ENCODE measurements at places on chromosomes 2 and 18.

- DNase-seq, result no peak
Observed at GRCh38 chr2:64750001-64750816, 96.5 kb upstream of the SERTAD2 start.

DNA sequence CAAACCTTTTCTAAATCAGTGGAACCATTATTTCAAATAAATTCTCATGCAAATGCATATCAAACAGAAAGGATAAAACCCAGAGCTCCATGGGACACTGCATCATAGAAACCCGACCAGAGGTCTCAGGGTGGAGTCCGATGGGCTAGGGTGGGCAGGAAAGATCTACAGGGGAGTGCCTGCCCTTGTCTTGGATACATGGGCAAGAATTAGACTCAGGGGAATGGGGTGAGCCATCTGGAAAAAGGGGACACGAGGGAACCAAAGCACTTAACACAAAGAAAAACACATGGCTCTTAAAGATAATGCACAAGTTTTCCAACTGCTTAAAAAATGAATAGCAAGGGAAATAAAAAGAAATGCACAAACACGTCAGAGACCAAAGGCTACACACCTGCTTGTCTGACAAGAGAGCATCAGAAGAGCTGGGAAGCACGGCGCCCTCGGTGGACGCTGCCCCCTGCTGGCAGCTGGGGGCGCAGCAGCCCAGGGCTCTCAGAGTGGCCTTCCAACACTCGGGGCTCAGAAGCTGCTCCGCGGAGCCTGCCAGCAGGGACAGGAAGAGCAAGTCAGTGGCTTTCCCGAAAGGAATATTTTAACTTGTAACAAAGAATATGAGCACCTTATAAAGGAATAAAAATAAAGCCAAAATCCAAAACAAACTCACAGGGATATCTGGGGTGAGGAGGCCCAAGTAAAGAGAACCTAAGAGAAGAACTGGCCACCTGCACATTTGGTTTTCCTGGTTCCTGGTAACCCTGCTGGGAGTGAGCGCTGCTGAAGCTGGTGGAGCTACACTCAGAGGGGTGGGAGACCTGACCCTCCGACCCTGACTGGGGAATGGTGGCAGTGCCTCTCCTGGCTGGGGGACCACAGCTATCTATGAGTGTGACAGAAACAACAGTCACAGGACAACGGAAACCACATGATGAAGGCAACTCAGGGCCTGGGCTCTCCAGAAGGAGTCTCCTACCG lies 54.5 kb downstream of the SIGLEC15 start:
- no peak for DNase-seq

DNA sequence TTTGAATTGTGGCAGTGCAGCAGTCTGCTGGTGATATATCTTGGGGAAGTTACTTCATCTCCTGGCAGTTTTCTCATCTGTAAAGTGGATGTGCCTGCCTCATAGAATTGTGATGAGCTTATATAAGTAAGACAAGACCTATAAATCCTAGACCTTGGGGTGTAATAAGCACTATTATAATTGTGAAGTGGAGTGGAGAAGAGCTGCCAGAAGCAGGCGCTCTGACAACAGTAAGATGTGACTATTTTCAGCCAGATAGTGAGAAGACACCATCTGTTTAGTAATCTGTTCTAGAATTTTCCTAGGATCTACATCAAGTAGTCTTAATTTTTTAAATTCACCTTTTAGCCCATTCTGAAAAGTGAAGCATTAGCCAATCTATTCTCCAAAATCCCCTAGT lies 85.6 kb upstream of the TSPYL6 start:
- DNase-seq, result no peak

GRCh38 chr2:179995741-179996515 lies 11.2 kb downstream of the CWC22 start:
- DNase-seq, result no peak

GRCh38 chr2:236578411-236578846 lies 8.8 kb downstream of the ACKR3 start:
- DNase-seq, result no peak

- no peak for DNase-seq
Observed at GRCh38 chr2:157421331-157421944, 22.5 kb downstream of the CYTIP start.

DNA sequence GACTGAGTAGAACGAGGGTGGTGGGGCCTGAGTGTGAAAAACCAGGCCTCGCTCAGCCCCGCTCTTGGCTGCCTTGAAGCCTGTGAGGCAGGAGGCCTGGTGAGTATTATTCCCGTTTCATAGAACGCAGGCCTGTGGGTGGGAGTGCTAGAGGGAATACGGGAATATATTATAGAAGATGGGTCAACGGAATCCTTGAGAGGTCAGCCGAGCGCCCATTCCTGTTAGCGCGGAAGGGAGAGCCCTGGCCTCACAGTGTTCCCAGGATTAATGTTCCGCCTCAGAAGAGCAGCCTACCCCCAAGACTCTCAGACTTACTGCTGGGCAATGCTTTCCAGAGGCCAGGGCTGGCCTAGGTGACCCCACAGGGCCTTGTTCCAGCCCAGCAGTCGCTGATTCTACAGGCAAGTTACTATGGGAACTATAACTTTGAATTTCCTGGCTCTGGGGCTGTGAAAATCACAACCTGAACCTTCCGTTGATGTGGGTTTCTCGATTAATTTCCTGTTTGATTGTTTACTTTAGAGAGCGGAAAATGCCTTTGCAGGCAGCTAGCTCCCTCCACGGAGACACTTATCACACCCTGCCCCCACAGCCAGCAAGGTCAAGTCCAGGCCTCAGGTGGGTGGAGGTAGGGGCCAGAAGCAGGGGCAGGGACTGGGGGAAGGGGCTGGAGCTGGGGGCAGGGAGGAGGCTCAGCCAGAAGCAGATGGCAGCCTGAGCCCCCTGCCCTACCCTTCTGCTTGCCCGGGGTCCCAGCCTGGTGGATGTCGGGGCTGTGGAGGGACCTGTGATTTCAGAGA lies 108.3 kb downstream of the SMAD7 start:
- no peak for DNase-seq

GRCh38 chr18:6747646-6748045 lies 18.1 kb downstream of the ARHGAP28 start:
- peak; percentile 87 for DNase-seq

DNA sequence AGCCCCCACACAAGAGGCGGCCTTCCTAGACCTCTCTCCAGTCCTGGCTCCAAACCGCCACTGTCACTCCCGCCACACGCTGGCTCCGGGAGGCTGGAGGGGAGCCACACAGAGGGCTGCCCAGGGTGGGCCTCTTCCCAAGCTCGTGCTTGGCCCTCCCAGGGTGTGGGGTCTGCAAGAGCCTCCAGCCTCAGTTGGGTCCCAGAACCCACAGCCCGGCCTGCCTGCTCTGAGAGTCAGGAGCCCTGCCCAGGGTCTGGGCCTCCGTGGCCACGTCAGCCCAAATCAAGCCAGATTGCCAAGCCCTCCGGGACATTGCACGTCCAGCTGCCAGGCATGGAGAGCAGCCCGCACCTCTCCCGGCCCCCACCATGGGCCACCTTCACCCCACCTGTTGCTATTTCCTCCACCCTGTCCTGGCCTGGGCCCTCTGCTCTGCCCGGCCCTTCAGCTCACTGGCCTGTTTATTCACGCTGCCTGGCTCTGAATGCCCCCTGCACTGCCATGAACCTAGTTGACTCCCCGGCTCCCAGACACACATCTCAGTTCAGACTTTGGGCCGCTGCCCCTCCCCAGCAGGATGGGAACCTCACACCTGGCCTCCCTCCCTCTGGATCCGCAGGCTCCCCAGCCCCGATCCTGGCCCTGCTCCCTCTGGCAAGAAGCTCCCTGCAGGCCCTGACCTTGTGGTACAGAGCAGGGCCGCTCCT lies 61.0 kb downstream of the BIN1 start:
- DNase-seq, result no peak

DNA sequence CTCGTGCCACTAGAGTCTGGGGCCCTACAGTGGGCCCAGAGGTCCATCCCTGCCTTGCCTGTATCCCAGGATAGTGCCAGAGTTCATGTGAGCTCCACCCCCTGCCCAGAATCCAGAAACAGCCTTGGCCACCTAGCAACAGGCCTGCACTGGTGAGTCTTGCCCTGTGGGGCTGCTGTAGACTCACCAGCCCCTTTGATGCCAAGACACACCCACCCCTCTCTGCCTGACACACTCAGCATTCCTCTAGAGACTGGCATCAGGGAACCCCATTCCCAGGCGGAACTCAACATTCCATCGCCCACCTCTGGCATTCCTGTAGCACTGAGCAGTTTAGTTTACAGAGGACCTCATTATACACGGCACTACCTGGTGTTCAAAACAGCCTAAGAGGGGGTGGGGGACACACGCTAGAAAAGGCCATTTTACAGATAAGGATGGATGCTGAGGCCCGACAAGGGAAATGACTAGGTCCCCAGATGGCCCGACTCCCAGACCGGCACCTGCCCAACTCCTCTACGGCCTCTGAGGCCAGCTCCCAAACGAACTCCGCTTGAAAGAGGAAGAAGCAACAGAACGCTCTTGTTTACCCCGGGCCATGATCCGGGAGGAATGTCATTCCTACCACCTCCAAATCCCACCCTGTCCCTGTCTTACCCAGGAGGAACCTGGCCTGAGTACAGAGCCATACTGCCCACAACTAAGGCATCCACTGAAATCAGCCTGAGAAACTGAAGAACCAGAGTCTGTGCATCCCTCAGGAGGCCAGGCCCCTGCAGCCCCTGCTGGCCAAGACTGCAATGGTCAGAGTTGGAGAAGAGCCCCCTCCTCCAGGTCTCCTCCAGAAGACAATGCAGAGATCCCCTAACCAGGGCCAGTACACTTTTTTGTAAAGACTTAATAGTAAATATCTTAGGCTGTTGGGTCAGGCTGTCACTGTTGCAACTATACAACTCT lies 180.2 kb downstream of the TNS1 start:
- peak; percentile 7 for DNase-seq

GRCh38 chr2:209525834-209526281 lies 102.0 kb downstream of the MAP2 start:
- DNase-seq, result peak; percentile 82

- no peak for DNase-seq
Observed at GRCh38 chr2:151973901-151974199, 125.0 kb downstream of the CACNB4 start.

DNA sequence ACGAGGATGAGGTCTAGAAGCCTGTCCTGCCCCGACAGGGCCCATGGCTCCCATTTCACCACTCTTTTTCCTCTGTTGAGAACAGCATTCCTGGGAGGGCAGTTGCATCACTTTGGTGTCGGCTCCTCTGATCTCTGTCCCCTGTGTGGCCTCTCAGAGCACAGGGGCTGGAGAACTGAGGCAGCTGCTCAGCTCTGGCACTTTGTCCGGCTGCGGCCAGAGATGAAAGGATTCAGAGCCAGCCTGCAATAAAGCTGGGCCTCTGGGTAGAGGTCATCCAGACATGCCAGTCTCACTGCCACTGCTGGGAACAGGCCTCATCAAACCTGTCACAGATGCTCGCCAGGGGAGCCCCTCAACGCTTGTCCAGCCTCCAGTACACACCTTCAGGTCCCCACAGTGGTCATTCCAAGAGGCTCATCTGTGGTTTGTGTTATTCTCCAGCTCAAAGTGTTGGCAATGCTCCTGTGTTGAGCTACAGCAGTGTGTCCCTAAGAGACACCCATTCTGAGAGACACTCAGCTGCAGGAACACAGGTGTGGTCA lies 13.1 kb upstream of the ROCK2 start:
- DNase-seq, result no peak

- DNase-seq, result no peak
Observed at GRCh38 chr2:29796446-29796845, 124.9 kb downstream of the ALK start.

GRCh38 chr18:58136879-58137278 lies 92.9 kb downstream of the NEDD4L start:
- no peak for DNase-seq

DNA sequence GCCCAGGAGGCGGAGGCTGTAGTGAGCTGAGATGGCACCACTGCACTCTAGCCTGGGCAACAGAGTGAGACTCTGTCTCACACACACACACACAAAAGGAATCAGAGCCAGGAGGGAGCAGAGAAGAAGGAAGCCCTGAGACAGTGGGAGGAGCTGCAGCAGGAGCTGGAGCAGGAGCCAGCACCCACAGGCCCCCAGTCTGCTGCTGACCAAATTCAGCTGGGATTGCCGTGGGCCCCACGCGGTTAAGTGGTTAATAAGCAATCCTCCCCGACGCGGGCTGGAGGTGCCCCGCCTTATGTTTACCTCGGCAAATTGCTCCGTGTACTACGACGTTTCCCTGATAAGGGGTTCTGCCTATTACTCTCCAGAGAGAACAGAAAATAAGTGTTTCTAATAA lies 265.3 kb downstream of the TWIST2 start:
- no peak for DNase-seq

DNA sequence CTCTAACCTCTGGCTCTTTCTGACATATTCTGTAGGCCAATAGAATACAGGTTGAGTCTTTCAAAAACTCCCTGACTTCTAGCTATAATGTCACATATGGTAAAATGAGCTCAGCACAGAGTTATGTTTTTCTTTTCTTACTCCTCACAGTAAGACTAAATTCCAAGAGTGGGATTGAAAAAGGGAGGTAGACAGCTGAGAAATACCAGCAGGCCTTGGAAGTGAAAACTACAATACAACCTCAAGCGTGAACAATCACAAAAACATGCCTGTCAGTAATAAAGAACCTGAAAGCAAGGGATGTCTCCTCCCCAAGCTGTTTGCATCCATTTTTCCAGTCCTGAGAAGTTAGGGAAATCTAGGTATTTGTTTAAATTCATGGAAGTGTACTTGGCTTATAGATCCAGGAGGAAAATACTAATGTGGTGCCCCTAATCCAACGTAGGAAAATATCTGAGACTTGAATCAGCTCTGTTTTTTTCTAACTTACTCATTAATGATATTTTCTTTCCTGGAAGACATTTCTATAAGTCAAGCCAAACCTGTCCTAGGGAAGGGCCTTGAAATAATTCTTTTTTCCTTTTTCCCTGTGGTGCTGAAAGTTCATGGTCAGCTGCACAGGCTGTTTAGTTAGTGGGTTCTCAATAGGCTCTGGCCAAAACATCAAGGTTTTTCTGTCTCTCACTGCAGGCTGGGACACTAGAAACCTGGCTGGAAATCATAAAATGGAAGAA lies 167.9 kb upstream of the SPATS2L start:
- no peak for DNase-seq

DNA sequence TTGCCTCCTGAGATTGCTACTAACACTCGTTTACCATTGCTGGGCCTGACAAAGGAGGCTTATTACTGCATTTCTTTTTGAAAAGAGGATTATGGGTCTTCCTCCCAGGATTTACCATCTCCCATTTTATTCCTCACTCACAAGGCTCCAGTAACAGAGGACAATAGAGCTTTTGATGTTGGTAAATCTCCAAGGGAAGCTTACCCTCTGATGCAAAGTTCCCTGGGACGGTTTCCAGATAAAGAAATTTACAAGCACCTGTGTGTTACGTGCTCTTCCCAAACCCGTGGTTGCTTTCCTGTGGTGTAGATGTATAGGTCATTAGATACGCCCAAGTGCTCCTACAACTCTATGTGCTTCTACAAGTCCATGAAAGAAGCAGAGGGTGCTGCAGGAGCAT lies 17.1 kb downstream of the VSNL1 start:
- no peak for DNase-seq

DNA sequence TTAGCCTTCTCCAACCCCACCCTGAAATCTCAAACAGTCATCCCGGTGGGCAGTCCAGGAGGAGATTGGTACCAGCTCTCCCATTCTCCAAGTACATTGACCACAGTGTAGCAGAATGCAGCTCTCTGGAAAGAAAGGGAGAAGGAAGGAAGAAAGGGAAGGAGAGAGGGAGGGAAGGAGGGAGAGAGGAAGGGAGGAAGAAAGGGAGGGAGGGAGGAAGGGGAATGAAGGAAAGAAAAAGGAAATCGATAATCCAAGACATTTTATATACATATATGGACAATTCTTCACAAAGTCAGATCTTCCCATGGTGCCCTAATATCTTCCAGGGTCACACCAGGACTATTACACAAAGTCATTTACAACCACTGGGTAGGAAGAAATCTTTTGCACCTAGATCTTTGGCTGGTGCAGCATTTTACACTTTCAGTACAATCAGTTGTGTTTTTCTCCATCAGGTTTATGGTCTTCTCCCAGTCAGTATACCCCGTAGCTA lies 58.8 kb downstream of the ARHGEF33 start:
- no peak for DNase-seq
